ENCODE measurements at places on chromosomes 6 and 20.

DNA sequence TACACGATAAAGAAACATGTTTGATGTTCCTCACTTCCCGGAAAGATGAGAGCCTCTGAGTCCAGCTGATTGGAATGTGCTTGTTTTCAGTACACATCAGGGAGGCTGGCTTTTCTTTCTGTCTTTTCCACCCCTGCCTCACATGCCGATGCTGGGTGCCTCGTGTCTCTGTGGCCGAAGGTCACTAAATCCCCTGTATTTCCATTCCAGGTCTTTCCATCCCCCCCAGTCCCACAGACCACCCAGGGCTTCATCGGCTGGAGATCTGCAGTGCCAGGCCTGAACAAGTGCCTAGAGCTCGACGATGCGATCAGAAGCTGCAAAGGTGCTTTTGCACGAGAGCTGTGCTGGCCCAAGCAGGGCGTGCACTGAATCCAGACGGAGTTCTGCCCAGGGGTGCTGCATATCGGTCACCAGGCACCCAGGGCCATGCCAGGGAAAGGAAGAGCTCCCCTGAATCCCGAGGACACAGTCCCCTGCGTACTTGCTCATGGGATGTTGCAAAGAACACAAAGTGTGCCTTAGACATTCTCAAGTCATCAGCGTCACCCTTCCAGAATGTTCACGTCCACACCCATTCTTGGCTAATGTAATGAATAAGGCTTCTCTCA lies 67.9 kb downstream of the ANKRD60 start:
- DNase-seq = peak; percentile 14

DNA sequence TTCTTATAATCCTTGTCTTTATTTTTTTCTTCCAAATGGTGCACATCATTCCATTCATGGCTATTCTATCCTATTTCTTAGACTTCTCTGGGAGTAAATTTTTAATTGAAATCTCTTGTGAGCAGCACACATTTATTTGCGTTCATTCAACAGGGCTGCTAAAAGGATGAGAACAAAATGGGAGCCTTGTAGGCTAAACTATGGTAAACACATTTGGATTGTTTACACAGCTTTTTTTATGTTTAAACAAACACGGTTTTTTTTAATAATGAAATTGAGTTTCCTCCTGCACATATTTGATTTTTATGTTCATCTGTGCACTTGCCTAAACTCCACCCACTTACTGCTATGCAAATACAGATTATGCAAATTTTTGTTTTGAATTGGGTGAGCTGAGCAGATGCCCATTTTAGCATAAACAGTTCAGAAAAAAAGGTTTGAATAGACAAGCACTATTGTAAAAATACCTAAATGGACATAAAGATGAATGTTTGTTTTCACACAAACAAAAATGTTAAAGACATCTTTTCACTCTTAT lies 92.0 kb downstream of the OLIG3 start:
- no peak for DNase-seq

DNA sequence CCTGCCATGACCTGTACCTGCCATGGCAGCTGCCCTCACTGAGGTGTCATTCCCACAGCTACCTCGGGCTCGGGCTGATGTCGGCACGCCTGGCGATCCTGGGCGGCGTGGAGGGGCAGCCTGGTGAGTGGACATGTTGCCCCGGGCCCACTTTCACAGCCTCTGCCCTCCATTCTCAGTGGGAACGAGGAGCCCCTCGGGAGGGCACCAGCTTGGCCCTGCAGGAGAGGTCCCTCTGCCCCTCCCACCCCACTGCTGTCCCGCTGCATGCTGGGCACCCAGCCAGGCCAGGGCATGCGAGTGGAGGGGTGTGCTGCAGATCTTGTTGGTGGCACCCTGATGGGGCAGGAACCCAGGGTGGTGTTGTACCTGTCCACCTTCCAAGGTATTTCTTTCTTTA lies 23.0 kb downstream of the ENTPD6 start:
- DNase-seq = no peak

DNA sequence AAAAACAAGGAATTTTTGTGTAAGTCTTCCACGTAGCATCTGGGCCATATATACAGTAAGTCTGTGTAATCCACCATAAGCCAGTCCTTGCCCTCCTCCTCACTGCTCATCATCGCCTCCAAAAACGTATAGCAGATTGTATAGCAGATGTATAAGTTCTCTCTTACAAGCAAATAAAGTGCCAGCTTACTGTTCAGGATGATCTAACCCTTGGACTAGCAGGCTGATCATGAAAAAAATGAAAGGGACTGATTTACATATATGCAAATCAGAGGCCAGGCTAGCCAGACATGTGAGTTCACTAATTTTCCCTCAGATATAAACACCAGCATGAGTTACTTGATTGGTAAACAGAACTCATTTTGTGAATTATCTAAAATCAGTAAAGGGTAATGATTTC lies 171.5 kb downstream of the LY86 start:
- DNase-seq = no peak

- no peak for DNase-seq
These were observed 87.0 kb upstream of the HMGCLL1 start for GRCh38 chr6:55666037-55666436.

DNA sequence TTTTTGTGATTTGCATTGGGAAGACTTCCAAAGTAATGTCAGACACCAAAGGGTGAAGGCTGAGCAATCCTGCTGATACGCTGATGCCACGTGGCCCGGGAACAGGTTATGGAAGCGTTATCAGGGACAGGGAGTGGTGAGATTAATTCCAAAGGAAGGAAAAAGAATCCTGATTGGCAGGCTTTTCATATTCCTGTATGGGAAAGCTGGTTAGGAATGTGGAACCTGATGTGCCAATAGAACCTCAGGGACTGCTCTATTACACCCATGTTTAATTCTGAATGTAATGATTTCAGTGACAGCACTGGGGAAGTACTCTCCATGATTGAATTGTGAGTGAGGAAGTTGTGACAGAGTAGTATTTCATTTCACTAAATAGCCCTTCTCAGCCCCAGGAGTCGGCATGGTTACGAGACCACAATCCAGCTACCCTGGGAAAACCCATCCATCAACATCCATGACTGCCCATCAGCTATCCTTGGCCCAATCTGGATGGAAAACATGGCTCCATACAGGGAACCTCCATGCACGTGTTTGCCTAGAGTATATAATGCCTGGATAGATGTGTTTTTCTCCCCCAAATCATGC lies 49.4 kb downstream of the F13A1 start:
- no peak for DNase-seq

GRCh38 chr6:57209030-57209429 lies 13.1 kb downstream of the RAB23 start:
- no peak for DNase-seq

All from trophoblast cell (in vitro differentiated cells and primary cell).